ENCODE measurements at places on chromosomes 7 and 10.

- no peak for DNase-seq
Observed at GRCh38 chr7:17545348-17545747, 246.9 kb downstream of the AHR start.

DNA sequence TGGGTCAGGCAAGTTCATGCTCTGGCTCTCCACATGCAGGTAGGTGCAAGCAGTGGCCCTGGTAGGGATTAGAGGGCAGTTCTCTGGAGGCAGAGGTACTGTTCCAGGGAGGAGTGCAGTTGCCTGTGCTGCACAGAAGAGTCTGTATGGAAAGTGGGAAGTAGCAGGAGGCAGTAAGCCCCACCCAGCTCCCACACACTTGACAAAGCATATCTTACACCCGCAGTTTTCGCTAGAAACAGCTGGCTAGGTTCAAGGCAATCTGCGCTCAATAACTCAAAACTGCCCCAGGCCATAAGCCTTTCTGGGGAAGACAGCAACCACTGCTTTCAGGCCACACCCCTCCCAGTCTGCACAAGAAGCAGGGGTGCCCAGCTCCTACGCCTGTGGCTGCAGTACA lies 33.1 kb upstream of the ARMC3 start:
- DNase-seq: no peak

DNA sequence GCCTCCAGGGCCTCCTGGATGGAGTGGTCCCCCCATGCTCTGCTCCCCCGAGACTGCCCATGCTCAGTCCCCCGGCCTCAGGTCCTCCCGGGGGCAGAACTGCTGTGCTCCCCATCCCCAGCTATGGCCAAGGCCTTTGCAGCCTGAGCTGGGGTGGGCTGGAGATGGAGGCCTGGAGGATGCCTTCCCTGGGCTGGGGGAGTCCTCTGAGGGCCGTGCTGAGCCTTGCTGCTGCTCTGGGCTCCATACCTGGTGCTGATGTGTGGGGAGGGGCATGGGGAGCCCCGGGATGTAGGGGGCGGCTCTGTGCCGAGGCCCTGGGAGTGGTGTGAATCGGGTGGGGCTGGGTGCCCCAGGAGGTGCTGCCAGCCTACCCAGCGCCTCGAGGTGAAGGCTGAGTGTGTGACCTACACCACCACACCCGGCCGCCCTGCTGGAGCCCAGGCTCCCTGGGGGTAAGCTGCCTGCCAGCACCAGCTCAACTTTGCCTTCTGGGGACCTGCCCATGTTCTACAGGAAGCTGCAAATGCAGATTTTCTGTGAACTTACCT lies 109.5 kb downstream of the UNCX start:
- no peak for DNase-seq

DNA sequence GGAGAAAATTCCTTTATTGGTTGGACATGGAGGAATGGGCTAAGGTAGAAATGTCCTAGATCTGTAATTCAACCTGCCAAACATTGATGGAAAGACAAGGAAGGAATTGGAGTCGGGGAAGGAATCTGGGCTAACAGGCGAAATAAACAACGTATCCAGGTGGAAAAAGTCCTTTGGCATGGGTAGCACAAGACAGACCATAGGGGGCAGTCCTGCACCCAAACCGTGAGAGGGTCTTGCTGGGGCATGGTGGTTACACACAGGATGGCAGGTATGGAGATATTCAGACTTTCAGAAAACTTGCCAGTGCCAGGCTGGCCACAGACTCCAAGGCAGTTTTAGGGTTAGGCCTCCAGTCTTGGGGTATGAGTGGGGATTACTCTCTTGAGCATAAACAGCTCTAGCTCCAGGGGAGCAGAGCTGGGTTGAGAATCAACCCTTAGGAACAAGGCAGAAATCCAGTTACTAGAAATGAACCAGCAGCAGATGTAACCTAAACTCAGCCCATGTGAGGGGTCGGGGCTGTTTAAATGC lies 188.6 kb upstream of the GDF10 start:
- no peak for DNase-seq

DNA sequence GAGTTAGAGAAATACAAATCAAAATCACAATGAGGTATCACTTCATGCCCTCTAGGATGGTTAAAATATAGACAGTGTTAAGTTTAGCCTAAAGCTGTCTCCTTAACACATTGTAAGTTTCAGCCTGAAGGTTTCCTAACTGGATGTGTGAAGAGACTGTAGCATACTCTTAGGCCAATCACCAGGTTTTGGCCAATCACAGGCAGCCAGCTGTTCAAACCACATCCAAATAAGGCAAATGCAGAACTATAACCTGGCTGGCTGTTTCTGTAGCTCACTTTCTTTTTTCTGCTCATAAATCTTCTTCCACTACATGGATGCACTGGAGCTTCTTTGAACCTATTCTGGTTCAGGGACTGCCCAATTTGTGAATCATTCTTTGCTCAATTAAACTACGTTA lies 19.7 kb downstream of the ESYT2 start:
- DNase-seq: no peak

- no peak for DNase-seq
Observed at GRCh38 chr7:155755026-155755425, 57.2 kb downstream of the SHH start.

DNA sequence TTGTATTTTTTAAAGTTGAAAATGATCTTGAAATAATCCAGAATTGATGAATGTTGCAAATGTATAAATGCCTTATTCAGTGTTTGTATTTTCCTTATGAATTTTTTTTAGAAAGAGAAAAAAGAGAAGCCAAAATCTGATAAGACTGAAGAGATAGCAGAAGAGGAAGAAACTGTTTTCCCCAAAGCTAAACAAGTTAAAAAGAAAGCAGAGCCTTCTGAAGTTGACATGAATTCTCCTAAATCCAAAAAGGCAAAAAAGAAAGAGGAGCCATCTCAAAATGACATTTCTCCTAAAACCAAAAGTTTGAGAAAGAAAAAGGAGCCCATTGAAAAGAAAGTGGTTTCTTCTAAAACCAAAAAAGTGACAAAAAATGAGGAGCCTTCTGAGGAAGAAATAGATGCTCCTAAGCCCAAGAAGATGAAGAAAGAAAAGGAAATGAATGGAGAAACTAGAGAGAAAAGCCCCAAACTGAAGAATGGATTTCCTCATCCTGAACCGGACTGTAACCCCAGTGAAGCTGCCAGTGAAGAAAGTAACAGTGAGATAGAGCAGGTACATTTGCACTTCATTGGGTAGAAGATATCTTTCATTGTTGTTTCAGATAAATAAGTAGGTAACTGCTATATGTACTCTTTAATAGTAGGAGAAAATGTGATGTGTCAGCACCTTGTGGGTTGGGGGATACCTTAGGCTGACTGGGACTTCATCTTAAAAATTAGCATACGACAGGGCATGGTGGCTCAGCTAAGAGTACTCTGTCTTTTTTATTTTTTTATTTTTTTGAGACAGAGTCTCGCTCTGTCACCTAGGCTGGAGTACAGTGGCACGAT lies 3.9 kb downstream of the DDX21 start:
- DNase-seq: no peak

GRCh38 chr7:80444811-80445210 lies 67.1 kb downstream of the GNAT3 start:
- DNase-seq: no peak

DNA sequence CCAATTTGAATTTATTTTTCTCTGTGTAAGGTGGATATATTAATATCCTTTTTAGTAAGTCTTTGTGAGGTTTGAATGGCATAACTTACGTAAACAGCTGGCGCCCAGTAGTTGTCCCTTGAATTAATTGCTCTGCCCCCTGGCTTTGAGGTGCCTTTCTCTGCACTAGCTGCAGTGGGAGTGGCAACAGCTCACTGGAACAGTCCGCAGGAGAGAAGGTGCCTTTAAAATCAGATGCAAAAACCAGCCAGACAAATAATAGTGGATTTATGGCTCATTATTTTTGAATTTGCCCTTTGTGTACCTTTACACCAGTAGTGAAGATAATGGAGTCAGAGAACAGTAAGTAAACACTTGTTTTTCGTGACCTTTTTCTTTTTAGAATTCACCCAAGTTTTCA lies 11.8 kb downstream of the FERD3L start:
- DNase-seq: no peak

DNA sequence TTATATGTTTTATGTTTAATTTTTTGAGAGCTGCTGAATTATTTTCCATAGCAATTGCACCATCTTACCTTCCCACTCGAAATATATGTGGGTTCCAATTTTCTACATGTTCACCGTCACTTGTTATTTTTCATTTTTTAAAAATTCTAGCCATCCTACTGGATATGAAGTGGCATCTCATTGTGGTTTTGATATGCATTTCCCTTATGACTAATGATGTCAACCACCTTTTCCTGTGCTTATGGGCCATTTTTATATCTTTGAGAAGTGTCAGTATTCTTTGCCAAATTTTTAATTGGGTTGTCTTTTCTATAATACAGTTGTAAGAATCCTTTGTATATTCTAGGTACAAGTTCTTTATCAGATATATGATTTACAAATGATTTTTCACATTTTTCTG lies 27.8 kb downstream of the NHLRC2 start:
- DNase-seq: no peak

DNA sequence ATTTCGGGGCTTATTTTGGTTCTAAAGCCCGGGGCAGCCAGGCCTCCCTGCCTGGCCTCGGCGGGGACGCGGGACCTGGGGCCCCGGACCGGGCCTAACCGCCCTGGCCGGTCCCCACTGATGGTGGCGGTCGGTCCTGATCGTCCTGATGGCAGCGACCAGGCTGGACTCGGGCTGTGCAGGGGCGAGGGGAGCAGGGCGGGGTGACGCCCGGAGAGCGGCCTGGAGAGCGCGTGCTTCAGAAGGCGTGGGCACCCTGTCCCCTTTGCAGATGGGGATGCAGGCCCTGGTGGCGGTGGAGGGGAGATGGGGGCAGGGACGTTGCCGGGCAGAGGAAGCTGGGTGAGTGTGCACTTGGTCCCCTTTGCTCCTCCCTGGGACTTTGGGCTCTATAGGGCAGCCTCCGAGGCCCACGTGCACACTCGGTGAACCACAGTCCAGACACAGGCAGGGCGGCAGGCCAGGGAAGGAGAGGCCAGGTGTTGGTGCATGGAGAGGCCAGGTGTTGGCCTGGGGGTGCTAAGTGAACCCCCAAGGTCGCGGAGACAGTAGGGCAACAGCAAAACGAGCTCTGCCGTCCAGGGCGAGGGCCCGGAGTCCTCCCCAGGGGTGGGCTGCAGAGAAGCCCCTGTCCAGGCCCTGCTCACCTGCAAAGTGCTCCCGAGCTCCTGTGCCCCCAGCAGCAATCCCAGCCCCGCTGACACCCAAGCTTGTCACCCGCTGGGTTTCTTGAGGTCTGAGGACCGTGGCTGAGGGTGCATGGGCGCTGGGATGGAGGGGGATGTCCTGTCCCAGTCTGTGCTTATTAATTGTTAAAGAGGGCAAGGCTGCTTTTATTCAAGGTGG lies 42.4 kb upstream of the FAM20C start:
- DNase-seq: peak; percentile 37
